ENCODE measurements at places on chromosomes 11 and 22.

GRCh38 chr22:49963647-49964026 lies 3.1 kb downstream of the PIM3 start:
- DNase-seq = no peak

- no peak for DNase-seq
Measured at GRCh38 chr11:44804449-44805437, 78.0 kb downstream of the TSPAN18 start.

GRCh38 chr11:44246726-44247125 lies 63.2 kb downstream of the ALX4 start:
- DNase-seq = no peak

DNA sequence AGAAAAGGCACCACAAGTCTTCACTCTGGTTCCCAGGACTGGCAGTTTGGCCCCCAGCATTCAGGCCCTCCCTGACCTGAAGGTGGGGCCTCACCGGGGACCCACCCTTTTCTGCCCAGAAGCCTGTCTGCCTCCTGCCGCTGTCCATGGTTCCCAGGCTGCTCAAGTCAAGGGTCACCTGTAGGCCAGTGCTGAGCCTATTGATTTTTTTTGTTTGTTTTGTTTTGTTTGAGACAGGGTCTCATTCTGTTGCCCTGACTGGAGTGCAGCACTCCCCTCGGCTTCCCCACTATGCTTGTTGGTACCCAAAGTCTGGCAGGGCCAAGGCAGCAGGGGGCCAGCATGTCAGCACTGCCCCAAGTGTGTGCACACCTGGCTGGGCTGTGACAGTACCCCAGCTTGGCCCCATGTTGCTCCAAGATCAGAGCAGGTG lies 11.0 kb upstream of the MED17 start:
- no peak for DNase-seq

DNA sequence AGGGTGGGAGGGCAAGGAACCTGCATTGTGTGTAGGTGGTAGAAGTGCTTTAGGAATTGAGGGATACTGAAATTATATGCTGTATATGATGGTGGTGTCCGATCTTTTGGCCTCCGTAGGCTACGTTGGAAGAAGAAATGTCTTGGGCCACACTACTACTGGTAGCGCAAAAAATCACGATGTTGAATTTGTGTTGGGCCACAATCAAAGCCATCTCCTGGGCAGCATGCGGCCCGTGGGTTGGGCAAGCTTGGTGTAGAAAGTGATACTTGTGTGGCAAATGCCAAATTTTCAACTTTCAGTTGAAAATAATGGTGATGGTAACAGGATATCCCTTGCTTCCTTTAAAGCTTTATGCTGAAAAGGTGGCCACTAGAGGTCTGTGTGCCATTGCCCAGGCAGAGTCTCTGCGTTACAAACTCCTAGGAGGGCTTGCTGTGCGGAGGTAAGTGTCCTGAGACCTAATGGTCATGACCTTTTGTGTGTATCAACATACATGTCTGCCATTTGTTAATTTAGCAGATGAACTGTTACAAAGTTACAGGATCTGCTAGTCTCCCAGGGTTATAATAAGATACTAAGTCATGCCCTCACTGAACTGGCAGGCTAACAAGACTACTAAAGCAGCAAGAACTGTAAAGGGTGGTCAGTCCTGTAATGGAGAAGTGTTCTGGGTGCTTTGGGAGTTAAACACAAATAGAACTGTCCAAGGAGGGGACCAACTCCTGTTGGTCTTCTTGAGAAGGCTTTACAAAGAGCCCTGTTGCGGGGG lies 2.9 kb downstream of the RPS3 start:
- DNase-seq = no peak

DNA sequence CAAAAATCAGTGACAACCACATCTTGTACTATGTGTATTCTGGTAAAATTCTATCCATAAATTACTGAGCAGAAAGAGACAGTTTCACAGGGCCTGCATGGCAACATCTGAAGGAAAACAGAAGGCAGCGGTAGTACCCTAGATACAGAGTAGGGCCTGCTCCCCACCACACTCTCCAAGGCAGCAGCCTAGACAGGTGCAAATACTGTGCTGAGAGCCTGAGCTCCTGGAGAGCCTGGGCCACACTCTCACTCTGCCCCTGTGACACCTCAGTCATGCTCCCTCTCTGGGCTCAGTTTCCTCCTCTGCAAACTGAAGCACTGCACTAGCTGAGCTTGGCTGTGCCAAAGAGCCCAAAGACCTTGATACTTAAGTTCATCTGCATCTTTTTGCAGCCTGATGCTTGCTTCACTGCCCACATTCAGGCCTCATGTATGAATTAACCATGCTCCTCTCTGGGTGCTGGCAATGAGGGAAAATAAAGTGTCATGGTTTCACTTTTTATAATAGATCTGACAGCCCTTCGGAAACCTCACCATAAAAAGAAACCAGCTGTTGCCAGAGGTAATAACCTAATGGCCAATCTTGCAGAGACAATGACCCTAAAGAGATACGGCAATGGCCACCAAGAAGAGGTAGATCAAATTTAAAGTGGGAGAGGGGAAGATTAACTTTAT lies 104.7 kb downstream of the PLEKHA7 start:
- DNase-seq = peak; percentile 83

DNA sequence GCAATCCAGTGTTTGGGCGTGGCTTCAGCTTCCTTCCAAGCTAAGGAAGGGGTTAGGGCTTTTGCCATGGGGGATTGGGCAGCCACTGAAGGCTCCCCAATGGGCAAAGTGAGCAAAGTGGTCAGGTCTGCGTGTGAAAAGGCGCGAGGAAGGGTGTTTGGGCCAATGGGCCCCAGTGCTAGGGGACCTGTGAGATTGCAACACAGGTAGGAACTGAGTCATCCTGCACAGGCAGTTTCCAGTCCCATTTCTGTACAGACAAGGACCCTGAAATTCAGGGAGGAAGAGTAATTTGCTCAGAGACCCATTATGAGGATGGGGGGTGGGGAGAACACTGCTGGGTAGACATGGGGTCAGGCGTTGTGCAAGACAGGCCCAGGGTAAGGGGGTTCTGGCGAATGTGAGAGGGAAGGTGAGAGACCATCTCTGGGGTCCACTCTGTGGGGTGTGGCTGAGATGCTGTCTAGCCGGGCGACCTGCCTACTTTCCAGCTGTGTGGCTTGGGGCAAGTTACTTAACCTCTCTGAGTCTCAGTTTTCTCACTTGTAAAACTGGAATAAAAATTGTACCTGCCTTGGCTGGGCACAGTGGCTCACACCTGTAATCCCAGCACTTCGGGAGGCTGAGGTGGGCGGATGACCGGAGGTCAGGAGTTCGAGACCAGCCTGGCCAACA lies 7.3 kb downstream of the CCDC88B start:
- no peak for DNase-seq

DNA sequence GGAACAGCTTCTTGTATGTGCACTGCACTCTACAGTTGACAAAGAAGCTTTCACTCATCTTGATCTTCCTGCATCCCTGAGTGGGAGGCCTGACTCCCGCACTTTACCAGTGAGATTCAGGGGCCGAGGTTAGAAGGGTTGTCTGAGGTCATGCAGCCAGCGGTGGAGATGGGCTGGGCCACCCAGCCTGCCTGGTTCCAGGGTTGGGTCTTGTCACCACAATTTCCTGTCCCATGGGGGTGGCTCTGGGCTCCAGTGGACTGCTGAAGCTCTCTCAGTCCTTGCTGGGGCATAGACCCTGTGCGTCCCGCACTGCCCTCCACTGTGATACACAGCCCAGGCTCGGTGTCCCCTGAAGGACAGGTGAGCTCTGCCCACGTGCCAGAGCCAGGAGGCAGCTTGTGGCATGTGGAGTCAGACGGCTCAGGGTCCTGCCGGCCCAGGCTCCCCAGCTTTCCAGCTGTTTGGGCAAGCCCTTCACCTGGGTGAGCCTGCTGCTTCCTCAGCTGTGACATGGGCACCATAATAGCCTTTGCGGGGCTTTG lies 6.9 kb upstream of the MYO7A start:
- DNase-seq = no peak

GRCh38 chr11:111718436-111718835 lies 47.8 kb downstream of the PPP2R1B start:
- DNase-seq = no peak

- DNase-seq = peak; percentile 93
Measured at GRCh38 chr11:78420796-78421209, 3.2 kb upstream of the GAB2 start.

GRCh38 chr11:33257897-33258630 lies 883 bp downstream of the HIPK3 start:
- DNase-seq = peak; percentile 86

DNA sequence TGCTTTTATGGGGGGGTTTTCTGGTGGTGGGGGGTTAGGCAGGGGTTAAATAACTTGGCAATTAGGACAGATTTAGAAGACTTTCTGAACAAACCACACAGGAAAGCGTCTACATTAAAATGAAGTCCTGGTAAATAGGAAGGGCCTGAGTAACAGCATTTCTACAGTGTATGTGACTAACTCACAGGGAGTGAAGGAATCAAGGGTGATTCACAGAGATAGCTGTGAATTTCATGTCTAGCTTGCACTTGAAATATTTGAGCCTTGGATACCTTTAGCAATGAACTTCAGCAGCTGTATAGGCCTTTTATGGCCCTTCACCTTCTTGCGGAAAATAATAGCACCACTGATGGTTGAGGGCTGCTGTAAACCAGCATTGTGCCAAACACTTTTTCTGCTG lies 26.1 kb upstream of the LDHA start:
- DNase-seq = no peak

GRCh38 chr11:93573184-93573583 lies 30.0 kb upstream of the SMCO4 start:
- DNase-seq = no peak

DNA sequence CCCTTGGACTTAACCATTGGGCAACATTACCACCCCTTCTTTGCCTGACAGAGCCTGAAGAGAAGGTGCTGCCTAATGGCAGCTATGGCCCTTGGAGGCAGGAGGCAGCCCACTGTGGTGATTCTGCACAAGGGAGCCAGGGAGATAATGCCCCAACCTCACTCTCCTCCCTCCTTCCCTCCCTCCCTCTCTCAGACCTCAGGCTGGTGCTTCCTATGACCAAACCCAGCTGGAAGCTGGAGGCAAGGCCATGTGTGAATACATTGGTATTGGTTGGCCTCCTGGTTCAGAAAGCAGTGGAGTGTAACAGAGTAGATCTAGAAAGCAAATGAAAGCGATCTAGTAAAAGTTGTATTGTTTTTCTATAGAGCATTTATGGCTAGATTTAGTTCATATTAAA lies 233.1 kb downstream of the CSNK2A3 start:
- DNase-seq = peak; percentile 11

- no peak for DNase-seq
Measured at GRCh38 chr22:33049119-33049729, 9.0 kb downstream of the SYN3 start.

GRCh38 chr11:63610604-63611394 lies 3.4 kb downstream of the PLAAT3 start:
- DNase-seq = peak; percentile 25

- DNase-seq = peak; percentile 15
Measured at GRCh38 chr22:30876915-30877553, 91.5 kb downstream of the MORC2 start.

- no peak for DNase-seq
Measured at GRCh38 chr11:116881143-116881542, 43.7 kb upstream of the APOA1 start.

DNA sequence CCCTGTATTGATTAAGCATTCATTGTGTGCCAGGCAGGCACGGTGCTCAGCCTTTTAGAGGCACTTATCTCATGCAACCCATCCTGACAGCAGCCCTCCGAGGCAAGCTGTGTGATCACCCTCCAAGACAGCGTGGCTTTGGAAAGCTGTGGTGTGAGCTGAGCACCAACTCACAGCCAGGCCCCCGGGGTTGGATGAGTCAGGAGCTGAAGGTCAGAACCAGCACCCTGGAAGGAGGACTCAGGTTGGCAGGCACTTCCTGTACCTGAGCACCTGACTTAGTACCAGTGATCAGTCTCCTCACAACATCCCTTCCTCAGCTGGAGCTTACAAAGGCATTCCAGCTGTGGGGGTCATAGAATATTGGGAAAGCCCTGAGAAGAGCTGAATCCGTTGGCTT lies 9.0 kb downstream of the PATZ1 start:
- no peak for DNase-seq

DNA sequence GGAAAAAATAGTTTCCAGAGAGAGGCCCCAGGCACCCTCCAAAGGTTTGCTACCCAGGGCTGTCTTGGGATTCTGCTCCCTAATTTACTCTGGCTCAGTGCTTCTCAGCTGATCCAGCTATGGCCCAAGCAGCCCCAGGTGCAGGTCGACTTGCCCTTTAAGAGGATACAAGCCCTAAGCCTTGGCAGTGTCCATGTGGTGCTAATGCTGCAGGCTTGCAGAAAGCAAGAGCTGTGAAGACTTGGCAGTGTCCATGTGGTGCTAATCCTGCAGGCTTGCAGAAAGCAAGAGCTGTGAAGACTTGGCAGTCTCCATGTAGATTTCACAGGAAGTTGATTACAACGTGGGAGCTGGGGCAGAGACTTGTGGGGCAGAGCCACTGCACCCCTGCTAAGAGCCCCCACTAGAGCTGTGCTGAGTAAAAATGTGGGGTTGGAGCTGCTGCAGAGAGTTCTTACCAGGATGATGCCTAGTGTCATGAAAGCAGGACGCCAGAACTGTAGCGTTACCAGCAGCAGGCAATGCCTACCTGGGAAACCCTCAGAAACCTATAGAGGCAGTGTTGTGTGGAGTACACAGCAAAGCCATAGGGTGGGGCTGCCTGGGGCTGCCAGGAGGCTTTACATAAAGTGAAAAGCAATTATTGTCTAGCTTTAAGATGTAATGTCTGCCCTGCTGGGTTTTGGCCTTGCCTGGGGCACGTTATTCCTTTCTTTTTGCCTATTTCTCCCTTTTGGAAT lies 16.1 kb upstream of the OR52K1 start:
- DNase-seq = no peak

DNA sequence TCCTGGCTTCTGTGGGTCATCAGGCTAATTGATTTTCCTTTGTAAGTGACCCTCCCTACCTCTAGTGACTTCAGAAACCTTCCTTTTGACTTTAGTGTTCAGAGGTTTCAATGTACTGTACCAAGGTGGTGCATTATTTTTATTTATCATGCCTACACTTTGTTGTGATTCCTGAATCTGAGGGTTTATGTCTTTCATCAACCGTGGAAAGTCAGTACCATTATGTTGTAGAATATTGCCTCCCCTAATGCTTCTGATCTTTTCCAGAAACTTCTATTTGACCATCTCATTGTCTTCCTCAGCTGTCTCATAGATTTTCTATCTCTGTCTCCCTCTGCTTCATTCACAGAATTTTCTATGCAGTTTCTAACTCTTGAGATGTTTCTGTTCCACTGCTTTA lies 105.5 kb downstream of the KCNQ1OT1 start:
- no peak for DNase-seq

GRCh38 chr11:114167771-114168448 lies 108.4 kb downstream of the ZBTB16 start:
- no peak for DNase-seq

DNA sequence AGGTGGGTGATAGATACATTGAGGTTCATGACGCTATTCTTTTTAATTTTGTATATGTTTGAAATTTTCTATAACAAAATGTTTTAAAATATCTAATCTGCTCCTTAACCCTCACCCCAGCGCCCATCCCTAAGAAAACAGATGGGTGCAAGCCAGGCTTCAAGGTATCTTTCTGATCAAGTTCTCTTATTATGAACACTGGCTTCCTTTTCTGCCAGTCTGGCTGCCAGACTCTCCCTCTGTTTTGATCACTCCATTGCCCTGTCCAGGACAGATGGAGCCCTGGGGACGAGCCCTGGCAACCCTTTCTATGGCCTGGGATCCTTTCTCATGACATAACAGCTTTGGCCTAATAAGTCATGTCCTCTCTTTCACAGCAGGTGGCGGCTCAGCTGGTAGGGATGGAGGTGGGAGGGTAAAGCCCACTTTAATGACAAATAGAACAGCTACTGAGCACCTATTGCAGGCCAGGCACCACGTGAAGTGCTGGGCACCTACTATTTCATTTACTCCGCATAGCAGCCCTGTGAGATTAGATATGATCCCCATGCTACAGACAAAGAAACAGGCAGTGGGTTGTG lies 38.4 kb downstream of the DRD2 start:
- DNase-seq = no peak

All from DMS79 treated with DMSO at 0.1 percent for 48 hours (cell line).